Muscle of leg (tissue), 16 donors: ENCODE measurements at places on chromosomes 7 and 10. TPM values are rescaled to one million over a fixed set of nuclear protein-coding genes. Genes with fewer than 3 reads are reported as not detected.

GRCh38 chr7:134083766-134084487, 43.2 kb upstream of the LRGUK start:
- DNase-seq: no peak

DNA sequence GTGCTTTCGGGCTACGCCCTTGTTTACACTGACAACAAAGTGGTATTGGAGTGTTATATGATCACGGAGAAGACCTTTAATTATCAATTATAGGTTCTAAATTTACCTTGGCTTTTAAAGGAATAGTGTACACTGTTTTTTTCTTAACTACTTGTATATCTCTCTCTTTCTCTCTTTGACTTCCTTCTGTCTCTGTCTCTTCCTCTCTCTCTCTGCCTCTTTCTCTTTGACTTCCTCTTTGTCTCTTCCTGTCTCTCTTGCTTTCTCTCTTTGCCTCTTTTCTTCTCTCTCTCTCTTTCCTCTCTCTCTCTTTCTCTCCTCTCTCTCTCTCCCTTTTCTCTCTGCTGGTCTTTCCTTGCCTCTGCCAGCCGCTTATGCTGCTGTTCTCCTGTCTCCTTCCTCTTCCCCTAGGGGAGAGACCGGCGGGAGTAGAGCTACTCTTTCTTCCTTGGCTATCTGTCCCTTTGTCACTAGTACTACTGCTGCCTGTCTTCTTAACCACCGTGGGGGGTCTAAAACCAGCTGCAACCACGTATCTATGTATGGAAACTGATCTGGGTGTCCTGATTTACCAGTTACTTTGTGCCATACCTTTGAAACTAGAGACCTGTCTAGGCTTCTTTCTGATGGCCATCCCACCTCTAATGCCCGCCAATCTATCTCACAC, 36.9 kb upstream of the GSDME start:
- DNase-seq: no peak

Gene AKR1C8
- 0.09 TPM for total RNA-seq

Gene TSPAN12
- 46.0 TPM for total RNA-seq

- no peak for DNase-seq
Measured at GRCh38 chr7:24227603-24228359, 56.2 kb upstream of the NPY start.

DNA sequence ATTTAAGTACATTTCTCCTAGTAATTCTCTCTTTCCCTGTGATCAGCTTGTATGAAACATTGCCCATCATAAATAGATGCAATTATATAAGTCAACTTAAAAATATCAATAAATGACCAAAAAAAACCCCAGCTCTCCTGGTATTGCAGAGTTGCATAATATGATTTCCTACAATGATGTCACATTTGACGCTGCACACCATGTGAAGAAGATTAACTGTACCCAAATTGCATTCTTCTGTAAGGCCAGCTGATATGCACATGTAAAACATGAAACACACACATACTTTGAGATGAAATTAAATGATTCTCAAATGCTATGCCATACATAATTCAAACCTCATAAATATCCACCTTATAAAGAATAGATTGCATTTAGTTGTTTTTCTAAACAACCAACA, 115.5 kb downstream of the AGMO start:
- no peak for DNase-seq

DNA sequence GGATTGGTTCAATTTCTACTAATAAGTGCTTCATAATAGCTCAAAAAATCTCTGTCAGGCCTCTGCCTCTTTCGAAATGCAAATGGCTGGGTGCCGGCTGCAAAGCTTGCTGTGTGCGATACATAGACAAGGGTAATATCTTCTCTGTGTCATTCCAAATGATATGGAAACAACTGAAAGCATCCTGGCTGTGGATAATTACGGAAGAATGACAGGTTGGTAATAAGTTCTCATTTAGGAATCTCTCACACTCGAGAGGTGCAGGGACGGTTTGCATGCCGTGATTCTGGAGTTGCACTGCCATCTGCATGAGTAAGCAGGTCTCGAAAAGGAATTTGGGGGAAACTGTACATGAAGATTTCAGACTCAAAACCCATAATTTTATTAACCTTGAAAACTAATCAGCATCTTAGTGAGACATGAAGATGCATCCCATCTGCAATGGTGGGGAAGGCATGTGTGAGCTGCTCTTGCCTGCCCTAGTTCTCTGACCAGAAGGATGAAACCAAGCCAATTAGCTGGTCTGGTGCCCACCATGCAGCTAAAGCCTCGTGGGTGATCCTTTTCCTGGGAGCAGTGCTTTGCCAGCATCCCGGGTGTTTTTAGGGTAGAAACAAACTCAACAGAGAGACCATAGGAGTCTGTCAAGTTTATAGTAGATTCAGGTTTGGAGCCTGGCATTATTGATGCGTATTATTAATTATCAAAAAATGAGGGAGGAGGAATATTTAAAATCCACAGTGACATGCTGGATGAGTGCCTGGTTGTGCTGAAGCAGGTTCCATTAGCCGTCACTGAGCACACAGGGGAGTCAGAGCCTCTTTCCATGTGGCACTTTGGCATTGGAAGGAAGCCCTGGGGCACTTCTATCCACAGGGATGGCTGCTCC, 503.6 kb upstream of the MGMT start:
- DNase-seq: no peak

Gene LIPN
- total RNA-seq: not detected

- no peak for DNase-seq
Measured at GRCh38 chr7:39217783-39218182, 240.1 kb downstream of the POU6F2 start.

GRCh38 chr10:86079088-86079487, 287.5 kb downstream of the GRID1 start:
- DNase-seq: no peak

DNA sequence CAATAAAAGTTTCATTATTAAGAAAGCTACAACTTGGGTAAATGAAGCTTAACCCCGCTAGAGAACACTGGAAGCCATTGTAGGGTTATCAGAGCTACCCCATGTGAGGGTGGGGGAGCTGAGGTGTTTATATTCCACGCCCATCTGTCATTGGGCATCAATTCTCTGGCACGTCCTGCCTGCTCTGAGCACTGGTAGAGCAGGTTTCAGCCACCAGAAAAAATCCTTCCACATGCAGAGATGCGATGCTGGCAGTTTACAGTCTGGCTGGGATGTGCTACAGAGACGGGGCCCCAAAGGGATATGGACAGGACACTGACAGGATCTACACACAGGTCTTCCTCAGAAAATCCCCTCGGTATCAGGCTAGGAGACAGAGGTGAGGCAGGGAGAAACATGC, 15.9 kb upstream of the RAPGEF5 start:
- no peak for DNase-seq

DNA sequence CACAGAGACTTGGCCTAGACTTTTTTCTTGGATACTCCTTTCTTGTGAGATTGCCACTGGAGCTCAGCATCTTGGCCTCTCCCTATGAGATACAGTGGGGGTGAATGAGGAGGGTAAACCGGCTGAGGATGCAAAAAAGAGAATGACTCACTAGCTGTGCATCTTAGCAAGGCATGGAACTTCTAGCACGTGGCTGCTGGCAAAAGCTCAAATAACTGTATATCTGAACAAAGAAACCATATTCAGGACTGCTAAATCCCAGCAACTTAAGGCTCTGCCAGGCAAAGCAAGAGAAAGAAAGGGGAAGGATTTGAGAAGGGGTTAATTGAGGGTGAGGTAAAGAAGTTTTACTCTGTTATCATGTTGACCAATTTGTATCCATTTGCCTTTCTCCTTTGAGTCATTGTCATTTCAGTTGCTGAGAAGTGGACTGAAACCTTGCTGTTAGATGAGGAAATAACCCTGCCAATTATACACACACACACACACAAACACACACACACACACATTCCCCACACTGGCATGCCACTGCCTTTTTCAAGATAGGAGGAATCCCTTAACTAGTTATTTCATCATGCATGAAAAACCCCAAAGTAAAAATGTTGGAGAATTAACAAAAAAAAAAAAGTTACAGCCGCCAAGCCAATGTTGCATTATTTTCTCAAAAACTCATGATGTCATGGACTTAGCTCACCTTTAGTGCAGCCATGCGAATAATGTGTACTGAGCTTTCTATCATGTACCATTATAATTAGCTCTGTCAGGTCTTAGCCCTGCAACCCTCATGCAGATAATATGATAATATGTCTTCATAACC, 997.3 kb downstream of the LRMDA start:
- DNase-seq: peak; percentile 57

Gene MACC1
- 0.09 TPM for total RNA-seq

Gene ANKRD7
- total RNA-seq: 0.62 TPM

Gene TCTN3
- total RNA-seq: 23.7 TPM

DNA sequence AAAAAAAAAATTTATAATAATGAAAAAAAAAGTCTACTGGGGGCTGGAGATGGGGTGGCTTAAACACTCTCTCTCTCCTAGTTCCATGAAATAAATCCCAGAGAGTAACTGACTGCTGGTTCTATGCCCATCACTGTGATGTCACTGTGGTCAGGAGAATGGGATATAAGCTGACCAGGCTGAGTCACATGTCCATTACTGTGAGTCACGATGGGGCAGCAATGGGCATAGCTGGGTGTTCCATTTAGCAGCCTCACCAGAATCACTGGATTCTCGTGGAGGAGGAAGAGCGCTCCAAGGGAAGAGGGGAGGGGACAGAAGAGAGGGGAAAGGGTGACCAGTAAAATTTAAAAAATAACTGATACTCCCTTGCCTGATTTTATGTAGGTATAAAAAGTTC, 37.1 kb downstream of the MASTL start:
- peak; percentile 3 for DNase-seq

Gene PLEKHS1
- total RNA-seq: 0.04 TPM

DNA sequence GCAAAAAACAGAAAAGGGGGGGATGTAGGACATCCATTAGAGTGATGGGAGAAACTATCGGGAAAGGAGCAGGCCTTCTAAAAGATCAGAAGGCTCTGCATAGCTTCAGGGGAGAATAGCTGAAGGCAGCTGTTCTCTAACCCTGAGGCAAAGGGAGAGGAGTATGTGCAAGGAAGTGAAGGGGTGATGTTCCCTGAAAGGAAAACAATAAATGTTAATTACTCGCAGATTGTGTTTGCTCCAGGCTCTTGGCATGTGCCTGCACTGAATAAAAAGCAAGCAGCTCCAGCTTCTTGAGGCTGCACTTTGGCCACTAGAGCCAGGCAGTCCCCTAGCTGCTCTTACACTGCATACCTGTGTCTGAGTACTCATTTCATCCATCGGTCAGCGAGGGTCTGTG, 14.4 kb upstream of the STARD3NL start:
- DNase-seq: no peak

DNA sequence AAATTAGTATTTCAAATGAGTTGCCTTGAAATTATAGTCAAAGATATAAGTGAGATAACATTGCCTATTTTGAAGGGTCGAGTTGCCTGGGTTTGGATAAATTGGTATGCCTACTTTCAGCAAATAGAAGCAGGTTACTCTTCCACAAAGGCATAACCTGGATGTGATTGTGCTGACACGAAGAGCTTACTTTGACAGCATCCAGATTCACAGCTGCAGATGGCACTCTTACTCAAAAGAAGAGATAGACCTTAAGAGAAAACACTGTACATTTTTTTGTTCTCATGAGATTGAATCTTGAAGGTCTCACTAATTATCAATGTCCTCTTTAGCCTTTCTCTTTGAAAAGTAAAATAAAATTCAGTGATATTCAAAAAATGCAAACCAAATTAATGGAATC, 1338.7 kb downstream of the REEP3 start:
- DNase-seq: no peak

Gene TFEC
- total RNA-seq: 1.2 TPM

Gene DGKB
- 1.4 TPM for total RNA-seq

DNA sequence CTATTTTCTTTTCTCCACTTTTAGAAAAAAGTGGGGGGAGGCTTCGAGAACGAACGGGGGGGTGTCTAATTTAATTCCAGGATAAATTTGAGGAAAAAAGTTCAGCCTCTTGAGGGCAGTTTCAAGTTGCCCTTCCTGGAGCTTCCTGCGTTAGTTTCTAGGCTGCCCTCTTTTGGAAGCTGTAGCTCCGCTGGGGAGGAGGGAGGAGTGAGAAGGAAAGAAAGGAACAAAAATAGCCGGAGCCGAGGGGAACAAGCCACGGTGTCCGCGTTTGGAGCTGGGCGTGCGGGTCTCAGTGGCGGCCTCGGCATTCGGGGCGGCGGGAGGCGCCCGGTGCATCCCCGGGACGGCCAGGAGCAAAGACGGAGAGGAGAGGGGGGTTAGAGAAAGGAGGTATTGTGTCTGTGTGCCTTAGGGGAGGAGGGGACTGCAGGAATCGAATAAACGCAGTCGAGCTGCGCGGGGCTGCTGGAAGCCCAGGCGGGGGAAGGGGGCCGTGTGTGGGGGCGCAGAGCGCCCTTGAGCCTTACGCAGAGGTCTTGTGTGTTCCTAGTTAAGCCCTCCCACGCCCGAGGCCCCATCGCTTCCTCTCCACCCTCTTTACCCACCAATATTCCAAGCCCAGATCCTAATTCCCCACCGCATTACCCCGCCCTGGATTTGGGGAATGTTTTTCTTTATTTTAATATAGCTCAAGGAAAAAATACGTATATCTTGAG, 2.0 kb upstream of the TNRC18 start:
- peak; percentile 98 for DNase-seq

Gene SPDYE3
- total RNA-seq: not detected

- peak; percentile 5 for DNase-seq
Measured at GRCh38 chr10:14884082-14884481, 5.4 kb downstream of the SUV39H2 start.

Gene HOXA11
- total RNA-seq: 4.7 TPM

Gene LRRN3
- 10.1 TPM for total RNA-seq

DNA sequence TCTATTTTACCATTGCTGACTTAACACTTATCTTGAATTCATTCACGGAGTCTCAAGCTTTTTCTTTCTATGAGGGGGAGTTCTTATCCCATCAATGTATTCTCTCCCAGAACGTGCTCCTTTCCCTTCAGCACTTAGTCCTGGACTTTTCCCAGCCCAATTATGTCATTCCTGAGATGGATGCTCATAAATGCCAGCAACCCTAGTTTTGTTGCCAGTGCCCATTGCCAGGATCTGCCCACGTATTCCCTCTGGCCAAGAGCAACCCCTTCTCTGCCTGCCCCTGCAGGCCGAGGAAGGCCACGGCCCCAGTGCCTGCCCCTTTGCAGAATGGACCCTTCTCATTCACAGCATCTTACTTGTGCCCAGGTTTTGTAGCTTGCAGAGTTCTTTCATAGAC, 67.4 kb upstream of the PPP1R3C start:
- DNase-seq: no peak

DNA sequence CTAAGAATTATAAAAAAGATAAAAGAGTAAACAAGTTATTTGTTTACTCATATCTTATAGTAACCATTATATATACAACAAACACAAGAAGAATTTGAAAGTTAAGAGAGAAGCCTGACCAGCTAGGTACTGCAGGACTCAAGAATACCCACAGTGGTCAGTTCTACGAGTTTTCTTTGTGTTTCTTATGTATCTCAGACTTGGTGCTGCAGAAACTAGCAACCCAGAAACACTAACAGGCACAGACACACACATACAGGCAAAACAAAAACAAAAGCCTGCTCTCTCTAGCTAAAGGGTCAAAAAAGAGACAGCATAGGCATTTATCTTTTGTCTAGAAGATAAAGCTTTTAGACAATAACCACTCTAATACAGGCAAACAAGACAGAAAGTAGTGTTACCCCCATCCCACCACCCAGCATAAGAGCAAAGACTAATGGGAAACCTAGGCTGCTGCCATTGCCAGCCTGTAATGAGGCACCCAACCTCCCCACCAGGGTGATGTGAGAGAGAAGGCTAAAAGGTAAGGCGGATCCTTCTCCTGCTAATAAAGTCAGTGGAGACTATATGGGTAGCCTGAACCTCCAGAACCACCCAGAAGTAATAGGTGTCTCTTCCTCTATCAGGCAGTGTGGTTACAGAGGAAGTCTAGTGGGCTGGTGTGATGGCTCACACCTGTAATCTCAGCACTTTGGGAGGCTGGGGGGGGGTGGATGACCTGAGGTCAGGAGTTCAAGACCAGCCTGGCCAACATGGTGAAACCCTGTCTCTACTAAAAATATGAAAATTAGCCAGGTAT, 113.9 kb downstream of the DNAJC1 start:
- no peak for DNase-seq

Gene PAPOLB
- total RNA-seq: 0.22 TPM
